ENCODE measurements at places on chromosomes 6 and 20. TPM values are rescaled to one million over a fixed set of nuclear protein-coding genes. Genes with fewer than 3 reads are reported as not detected.

TMC2 gene
- polyA plus RNA-seq, result not detected

MAP1LC3A gene
- polyA plus RNA-seq, result 116 TPM

TAF8 gene
- polyA plus RNA-seq, result 21.8 TPM

PDYN gene
- not detected for polyA plus RNA-seq

AVP gene
- not detected for polyA plus RNA-seq

COX4I2 gene
- 29.5 TPM for polyA plus RNA-seq

GSTA3 gene
- polyA plus RNA-seq, result not detected

DNAAF9 gene
- 7.2 TPM for polyA plus RNA-seq

TPD52L1 gene
- polyA plus RNA-seq, result 36.1 TPM

NCOA7 gene
- polyA plus RNA-seq, result 5.9 TPM

SLC24A3 gene
- 0.66 TPM for polyA plus RNA-seq

DLL1 gene
- polyA plus RNA-seq, result 25.8 TPM

CYP24A1 gene
- polyA plus RNA-seq, result not detected

C6orf58 gene
- not detected for polyA plus RNA-seq

CBLN4 gene
- not detected for polyA plus RNA-seq

MUCL3 gene
- polyA plus RNA-seq, result not detected

SNX14 gene
- 45.9 TPM for polyA plus RNA-seq

GSTA2 gene
- not detected for polyA plus RNA-seq

Measured in right cardiac atrium (tissue), 5 donors.